ENCODE measurements at places on chromosomes 13 and 19.
A peak's percentile ranks its signal among the peaks of the same experiment; 100 is the strongest.

- DNase-seq: no peak
Observed at GRCh38 chr19:33385956-33386355, 12.4 kb downstream of the CEBPG start.

DNA sequence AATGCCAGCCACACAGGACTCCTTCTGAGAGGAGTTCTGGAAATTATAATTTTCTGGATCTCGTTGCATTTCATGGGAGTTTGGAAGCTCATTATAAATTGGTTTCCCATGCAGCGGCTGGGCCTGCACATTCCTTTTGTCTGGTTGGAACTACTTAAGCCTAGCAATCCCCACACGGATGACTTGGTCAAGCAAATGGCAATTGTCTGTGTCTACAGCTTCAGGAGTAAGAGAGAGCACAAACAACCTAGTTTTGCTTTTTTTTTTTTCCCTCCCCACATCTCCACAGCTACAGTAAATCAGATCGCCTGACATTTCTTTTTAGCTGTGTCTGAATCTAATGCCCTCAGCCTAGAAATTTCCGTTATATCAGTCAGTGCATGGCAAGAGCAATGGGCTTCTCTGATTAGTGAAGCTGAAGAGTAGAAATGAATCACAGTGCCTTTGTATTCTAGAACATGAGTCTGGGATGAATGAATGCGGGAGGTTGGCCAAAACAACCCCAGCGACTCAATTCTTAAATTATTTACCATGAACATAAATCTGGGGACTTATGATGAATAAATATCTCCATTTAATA lies 15.1 kb downstream of the PCDH8 start:
- DNase-seq: no peak

GRCh38 chr13:114234266-114234644 lies 442 bp upstream of the CDC16 start:
- DNase-seq: no peak

DNA sequence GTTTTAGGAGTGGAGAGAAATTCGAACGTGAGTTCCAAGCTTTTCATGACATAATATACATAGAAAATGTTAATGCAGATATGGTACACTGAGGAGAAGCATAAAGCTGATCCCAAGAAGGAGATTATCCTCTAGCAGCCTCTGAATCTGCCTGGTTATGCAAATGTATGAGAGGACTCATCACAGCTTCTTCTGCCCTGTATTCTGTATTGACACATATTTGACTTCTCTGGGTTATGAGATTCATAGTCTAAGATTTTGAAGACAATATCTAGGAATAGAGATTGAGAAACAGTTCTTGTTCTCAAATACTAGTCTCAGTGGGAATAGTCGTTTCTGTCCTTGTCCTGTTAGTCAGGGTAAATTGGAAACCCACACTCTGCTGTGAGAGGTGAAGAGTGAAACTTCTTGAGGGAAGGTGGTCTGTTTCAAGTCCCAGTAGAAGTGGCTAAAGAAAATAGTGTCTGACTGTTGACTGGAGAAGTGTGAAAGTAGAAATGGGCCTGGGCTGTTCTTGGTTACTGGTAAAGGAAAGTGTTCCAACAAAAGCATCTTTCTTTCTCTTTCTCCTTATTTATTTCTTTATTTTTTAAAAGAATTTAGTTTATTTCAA lies 1356.6 kb downstream of the SLITRK5 start:
- no peak for DNase-seq

DNA sequence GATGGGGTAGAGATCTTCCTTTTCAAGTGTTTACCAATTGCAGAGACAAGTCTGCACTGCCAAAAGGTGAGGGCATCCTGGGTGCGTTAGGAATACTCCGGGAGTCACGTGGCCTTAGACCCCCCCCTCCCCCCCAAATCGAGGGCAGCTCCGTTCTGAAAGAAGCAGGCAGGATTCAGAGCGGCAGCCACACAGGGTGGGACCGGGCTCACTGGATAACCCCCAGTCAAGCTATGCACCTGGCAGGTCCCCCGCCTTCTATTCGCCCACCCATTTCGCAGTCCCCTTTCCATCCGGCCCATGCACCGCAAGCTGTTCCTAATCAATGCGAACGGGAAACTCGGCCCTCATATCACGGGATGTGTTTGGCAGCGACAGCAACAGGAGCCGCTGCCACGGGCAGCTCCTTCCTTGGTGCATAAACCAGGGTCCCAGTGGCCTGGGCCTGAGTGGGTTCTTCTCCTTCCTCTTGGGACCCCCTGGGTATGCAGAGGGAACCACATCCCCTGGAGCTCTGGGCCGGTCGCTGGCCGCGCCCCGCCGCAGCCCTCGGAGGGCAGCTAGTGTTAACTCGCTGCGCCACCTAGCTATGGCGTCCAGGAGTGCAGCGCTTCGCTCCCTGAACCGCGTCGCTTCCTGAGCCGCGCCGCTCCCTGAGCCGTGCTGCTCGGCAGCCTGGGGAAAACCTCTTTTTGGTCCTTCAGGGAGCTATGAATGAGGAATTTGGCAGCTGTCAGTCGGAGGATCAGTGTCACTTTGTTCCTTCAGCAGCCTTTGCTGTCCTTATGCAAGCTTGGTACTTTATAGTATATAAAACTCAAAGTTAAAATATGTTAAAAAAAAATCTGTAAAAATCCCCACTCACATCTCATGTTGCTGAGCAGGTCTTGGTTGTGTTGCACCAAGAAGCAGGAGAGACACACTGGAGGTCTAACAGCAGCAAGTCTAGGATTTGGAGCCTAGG lies 41.4 kb downstream of the LYL1 start:
- peak; percentile 87 for DNase-seq

- DNase-seq: no peak
Observed at GRCh38 chr13:93086329-93086728, 140.3 kb upstream of the GPC6 start.

Measured in activated CD4-positive, alpha-beta T cell treated with anti-CD3 and anti-CD28 coated beads for 48 hours (primary cell).